Caki2 (cell line): ENCODE measurements at places on chromosomes 1 and 21.
A peak's percentile ranks its signal among the peaks of the same experiment; 100 is the strongest.

GRCh38 chr1:67956116-67956515 is 94.3 kb downstream of the DIRAS3 start:
- DNase-seq, result no peak

DNA sequence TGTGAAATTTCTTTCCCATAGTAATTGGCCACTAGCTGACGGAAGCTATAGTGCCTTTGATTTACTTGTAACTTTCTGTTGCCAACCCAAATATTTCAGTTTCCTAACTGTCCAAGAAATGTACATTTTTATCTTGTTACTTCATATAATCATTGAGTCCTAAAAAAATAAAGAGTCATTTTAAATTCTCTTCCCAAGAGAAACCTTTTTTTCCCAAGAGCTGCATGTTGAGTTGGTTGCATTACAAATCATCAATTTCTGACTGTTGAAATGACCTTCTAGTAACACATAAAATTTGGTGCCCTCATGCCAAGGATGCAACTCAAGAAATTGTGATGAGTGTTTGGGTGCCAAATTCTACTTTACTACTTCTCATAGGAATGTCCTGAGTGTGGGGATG is 61.0 kb downstream of the HMCN1 start:
- no peak for DNase-seq

DNA sequence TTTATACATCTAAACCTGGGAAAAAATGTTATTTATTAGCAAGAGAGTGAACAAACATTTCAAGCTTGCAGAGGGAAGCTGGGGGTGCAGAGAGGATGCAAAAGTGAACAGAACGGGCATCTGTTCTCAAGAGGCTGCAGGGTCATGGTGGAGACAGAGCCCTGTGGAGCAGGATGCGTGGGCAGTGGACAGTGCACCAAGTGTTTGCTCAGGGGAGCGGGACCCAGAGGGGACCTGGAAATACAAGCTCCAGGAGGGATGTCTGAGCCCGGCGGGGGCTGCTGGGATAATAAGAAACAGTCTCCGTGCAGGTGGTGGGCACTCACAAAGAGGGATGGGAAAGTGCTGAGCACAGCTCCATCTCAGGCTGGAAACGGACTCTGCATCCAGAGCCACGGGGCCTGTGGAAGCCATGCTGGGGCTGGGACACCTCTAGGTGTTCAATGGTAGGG is 105.3 kb upstream of the SLC45A1 start:
- no peak for DNase-seq

GRCh38 chr1:243746751-243747150 is 103.3 kb downstream of the AKT3 start:
- no peak for DNase-seq

DNA sequence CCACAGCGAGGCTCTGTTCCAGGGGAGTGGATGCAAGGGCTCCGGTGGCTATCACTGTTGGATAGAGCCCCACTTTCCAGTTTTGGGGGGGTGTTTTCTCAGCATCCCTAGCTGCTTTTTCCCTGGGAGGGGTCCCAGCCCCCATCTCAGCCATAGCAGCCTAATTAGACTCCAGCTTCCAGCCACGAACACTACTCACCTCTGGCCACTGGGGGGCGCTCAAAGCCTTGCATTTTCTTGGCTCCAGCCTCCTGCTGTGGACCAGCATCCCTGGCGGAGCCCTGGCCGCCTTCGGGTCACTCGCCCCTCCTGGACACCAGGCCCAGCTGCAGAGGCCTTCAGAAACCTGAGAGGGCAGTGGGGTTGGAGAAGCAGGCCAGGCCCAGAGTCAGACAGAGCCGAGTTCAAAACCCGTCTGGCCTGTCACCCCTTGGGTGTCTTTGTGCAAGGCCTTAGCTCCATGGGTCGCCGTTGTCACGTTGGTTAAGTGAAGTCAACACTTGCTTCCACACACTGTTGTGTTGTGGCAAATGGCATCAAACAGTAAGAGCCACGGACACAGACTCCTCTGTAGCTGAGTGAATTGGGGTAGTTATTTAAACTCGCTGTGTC is 93.5 kb upstream of the ACTL8 start:
- peak; percentile 19 for DNase-seq

DNA sequence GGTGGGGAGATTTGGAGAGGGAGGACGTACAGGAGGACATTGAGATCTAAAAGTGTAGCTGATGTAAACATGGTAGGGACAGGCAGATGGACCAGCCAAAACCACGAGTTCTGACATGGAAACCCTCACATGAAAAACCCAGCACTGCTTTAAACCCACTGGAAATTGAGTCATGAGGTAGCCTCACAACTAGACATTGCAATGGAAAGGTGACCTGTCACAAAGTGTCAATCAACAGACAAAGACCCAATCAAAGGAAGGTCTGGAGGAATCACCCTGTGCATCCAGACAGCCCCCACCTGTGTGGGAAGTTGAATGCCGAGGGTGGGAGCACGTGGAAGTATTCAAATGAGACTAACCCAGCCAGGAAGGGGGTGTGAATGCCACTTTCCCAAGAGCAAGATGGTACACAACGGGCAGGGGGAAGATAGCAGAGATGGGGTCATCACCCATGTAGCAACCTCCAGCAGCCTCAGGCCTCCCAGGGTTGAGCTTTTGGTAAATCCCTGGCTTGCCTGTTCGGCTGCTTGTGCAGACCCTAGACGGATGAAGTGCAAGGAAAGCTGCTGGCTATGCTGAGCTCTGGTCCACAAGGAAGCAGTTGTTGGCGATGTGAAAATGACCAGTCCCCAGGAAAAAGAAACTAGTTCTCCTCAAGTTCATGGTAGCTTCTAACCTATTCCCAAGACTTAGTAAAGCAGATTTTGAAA is 5.6 kb downstream of the FCMR start:
- no peak for DNase-seq

DNA sequence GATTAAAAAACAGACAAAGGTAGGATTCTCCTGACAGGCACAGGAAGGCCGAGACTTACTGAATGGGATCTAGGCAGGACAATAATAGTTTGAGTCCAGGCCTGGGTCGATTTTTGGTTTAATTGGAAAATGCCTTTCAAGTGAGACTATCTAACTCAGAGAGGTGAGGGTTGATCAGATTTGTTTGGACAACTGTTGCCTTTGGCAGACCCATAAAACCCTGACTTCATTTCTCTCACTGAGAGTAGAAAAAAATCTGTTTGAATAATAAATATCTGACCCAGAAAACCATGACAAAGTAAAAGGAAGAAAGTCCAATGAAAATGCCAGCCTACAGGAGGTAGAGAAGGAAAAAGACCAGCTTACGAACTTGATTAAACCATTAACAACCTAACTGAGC is 12.3 kb upstream of the SLC30A10 start:
- no peak for DNase-seq

GRCh38 chr1:177287270-177287669 is 116.5 kb downstream of the BRINP2 start:
- DNase-seq, result no peak

DNA sequence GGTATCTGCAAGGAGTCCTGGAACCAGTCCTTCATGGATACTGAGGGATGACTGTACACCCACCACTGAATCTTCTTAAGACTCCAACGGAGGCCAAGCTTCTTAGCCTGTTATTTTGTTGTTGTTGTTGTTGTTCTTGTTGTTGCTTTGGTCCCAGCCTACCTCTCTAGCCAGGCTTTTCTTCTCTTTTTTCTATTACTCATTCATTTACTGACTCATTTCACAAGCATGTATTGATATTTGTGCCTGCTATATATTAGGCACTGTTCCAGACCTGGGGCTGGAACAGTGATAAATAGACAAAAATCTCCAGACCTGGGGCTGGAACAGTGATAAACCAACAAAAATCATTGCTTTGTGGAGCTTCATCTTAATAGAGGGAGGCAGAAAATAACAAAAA is 20.4 kb downstream of the CENPF start:
- no peak for DNase-seq

- DNase-seq, result no peak
These were observed 6.2 kb upstream of the RYR2 start for GRCh38 chr1:237035759-237036158.

DNA sequence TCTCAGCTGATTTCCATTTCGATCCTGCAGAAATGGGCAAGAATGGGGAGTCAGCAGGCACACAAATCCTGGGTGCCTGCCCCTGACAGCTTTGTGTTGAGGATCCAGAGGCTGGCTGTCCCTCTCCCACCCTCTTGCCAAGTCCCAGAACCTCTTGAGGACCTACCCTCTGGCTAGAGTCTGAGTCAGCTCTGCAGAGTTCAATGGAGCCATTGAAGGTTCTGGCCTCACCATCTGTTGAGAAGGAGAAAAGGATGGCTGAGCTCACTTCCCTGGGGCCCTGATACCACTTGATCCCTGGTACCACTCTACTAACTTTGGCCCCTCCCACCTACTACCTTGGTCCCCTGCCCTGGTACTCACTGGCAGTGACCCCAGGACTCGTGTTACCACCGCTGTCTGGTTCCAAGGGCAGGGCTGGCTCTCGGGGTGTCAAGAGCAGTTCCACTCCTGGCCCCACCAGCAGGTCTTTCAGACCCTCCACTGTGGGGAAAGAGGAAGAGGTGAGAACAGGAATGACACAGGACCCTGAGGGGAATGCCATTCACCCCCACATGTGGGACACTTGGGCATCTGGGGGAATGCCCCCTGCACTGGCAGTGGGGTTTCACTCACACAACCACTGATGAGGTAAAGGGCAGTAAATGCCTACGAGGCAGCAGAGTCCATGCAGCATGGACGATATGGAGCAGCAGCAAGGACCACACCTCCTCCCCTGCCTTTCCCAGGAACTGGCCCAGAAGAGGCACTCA is 10.5 kb downstream of the RXFP4 start:
- no peak for DNase-seq

GRCh38 chr1:20194757-20195461 is 8.6 kb upstream of the PLA2G2C start:
- DNase-seq, result no peak

- no peak for DNase-seq
These were observed 58.3 kb upstream of the ACOT11 start for GRCh38 chr1:54489627-54490250.

DNA sequence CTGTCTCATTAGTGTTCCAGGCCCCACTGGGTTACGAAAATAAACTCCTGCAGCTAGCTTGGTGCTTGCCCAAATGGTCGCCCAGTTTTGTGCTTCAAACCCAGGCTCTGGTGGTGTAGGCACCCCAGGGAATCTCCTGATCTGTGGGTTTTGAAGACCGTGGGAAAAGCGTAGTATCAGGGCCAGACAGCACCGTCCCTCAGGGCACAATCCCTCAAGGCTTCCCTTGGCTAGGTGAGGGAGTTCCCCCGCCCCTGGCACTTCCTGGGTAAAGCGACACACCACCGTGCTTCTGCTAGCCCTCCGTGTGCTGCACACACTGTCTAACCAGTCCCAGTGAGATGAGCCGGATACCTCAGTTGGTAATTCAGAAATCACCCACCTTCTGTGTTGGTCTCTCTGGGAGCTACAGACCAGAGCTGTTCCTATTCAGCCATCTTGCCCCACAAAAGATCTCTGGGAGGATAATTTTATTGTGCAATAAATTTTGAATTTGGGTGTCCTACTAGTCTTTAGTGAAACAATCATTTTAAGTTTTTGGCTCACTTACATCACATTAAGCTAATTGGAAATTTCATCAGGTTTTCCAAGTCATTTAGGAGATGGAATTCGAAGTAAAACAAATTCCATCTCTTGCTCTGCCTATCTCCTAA is 9.4 kb upstream of the SLC25A24 start:
- DNase-seq, result no peak

- DNase-seq, result no peak
These were observed 483 bp downstream of the YBEY start for GRCh38 chr21:46286648-46287002.

- no peak for DNase-seq
These were observed 574 bp downstream of the ITPKB start for GRCh38 chr1:226738421-226738994.

- DNase-seq, result no peak
These were observed 125.2 kb downstream of the MAST2 start for GRCh38 chr1:45928486-45929205.

- no peak for DNase-seq
These were observed 65.4 kb downstream of the SLC35A3 start for GRCh38 chr1:100035214-100035613.

DNA sequence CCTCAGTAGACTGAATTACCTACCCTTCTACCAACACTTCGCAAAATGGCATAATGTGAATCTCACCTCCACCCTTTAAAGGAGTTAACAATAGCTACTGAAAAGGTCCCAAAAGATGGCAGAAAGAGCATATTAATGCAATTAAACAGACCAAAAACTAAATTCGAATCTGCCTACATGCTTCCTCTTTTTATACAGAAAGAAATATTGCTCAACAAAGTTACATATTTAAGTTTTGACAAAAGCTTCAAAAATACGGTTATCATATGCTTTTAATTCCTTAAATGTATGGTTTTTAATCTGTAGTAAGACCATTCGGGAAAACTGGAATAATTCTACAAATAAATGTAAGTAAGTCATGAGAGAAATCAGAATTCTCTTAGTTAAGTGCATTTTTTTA is 2.2 kb downstream of the APP start:
- no peak for DNase-seq

- DNase-seq, result no peak
These were observed 63.8 kb upstream of the ARHGAP29 start for GRCh38 chr1:94301186-94301585.

DNA sequence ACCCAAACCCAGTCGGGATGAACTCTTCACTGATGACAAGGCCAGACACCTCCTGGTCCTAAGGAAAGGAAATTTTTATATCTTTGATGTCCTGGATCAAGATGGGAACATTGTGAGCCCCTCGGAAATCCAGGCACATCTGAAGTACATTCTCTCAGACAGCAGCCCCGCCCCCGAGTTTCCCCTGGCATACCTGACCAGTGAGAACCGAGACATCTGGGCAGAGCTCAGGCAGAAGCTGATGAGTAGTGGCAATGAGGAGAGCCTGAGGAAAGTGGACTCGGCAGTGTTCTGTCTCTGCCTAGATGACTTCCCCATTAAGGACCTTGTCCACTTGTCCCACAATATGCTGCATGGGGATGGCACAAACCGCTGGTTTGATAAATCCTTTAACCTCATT is 10.1 kb downstream of the CZIB start:
- no peak for DNase-seq

DNA sequence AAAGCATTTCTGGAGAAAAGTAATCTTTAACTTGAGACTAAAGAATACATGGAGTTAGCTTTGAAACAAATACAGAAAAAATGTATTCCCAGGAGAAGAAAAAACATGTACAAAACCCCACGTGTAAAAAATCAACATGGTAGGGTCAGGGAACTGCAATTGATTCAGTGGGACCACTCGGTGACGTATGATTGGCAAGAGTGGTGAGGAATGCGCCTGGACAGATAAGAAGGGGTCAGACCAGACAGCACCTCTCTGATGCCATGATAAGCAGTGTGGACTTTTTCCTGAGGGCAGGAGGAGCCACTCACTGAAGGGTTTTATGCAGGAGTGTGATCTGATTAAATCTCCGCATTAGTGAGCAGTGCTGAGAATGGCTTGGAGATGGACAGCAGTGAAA is 142.5 kb downstream of the DAB1 start:
- DNase-seq, result no peak

GRCh38 chr1:183886853-183887252 is 81.9 kb downstream of the RGL1 start:
- DNase-seq, result no peak

GRCh38 chr1:4309676-4310320 is 344.6 kb upstream of the AJAP1 start:
- no peak for DNase-seq

- DNase-seq, result no peak
These were observed 3.8 kb upstream of the CDC20 start for GRCh38 chr1:43354936-43355335.

GRCh38 chr21:16509476-16509875 is 779.7 kb downstream of the USP25 start:
- no peak for DNase-seq
